ENCODE measurements at places on chromosomes 5 and 9.

- no peak for DNase-seq
These were observed 10.4 kb upstream of the ORM1 start for GRCh38 chr9:114312513-114312875.

- DNase-seq = no peak
These were observed 66.2 kb downstream of the PDE6A start for GRCh38 chr5:149878371-149878770.

DNA sequence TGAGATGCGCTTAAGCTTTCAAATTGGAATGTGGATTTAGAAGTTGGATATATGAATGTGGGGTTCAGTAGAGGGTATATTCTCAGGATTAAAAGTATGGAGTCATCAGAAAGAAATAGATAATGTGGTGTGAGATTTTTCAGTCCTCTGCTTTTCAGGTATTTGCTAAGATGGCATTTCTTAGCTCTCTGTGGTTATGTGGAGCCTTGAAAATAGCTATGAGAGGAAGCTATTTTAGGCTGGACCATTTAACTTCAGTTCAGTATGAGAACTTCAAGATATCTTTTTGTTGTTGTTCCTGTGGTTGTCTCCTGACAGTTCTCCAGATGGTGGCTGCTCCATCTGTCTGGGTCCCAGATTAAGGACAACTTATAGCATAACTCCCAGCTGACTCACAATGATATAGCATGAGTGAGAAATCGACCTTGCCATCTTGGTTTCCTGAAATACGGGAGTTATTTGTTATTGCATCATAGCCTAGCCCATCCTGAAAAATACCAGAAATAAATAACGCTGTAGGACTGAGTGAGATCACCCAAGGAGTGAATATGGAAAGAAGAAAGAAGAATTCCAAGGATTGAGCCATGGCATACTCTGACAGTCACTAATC is 461.5 kb downstream of the ANXA1 start:
- DNase-seq = no peak

DNA sequence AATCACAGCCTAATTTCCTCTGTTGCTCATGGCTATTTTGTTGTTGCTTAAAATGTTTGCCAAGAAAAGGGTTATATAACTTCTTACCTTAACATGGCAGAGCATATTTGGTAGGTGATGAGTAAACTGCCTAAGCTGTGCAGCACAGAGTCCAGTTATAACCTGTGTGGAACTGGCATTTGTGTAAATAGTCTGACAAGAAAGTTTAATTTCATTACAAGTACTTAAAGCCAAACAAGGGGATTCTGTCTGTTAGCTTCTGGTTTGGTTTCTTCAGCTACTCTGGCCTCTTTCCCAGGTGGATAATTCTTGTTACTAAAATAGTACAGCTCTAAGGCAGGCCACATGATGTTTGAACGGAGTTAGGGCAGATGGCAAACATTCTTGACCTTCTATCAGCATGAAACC is 72.2 kb downstream of the PTCD2 start:
- DNase-seq = peak; percentile 18

GRCh38 chr9:114592356-114592755 is 4.8 kb downstream of the ATP6V1G1 start:
- DNase-seq = no peak

GRCh38 chr5:35230038-35230611 is at the start of gene PRLR:
Gene PRLR (minus strand): TSS chr5:35230487. CDS start chr5:35089620, 140,867 bp downstream.
- DNase-seq = no peak

DNA sequence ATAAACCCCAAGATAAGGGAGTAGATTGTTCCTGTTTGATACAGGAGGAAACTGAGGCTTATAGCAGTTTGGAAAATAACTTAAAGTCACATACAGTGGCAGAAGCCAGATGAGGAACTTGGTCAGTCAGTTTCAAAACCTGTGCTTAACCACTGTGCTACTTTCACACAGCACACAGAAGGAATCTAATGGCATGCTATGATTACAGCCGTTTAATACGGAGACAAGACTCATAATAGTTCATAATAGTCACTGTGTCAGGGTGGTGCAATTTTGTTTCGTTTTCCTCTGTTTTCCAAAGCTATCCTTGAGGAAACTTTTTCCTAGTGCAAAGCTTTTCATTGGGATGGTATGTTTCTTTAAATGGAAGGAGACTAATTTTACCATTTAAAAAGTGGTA is 112.3 kb downstream of the GCNT1 start:
- DNase-seq = no peak

- DNase-seq = peak; percentile 47
These were observed 48.0 kb downstream of the IPO11 start for GRCh38 chr5:62460578-62460983.

- no peak for DNase-seq
These were observed 148.5 kb upstream of the MRPS30 start for GRCh38 chr5:44660251-44660650.

- no peak for DNase-seq
These were observed 52.4 kb downstream of the AHRR start for GRCh38 chr5:373710-374602.

GRCh38 chr9:4620881-4621555 is 41.1 kb upstream of the PLPP6 start:
- DNase-seq = no peak

DNA sequence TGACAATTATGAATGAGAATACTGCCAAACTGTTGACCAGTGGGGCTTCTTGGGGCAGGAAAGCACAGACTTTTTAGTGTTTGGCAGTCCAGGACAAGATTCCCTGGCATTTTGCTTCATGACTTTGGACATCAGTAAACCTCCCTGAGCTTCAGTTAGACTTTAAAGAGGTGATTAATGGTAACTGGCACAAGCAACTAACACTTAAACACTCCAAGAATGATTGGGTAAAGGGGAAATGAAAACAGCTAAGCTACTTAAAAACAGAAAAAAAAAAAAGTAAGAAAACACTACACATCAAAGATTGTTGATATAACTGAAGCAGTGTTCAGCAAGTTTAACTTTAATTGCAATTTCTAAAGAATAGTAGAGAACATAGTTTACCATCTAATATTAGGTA is 13.4 kb downstream of the PAIP1 start:
- no peak for DNase-seq

DNA sequence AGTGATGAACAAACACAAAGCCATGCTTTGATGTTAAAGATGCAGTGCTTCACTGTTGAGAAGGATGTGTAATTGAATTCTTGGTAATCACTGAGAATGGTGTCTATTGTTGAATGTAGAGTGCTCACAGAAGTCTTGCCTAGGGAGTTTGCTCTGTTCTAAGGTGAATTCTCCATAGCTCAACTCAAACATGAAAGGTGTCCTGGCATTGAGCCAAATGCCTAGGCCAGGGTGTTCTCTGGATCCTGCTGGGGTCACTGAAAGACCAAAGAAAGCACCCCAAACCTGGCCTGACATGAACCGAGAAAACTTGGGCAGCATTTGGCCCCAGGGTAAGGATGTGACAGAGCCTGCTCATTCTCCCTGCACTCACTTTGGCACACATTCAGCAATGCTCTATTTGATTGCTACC is 217.3 kb downstream of the ARL15 start:
- DNase-seq = peak; percentile 25

GRCh38 chr5:109947667-109948066 is 257.9 kb downstream of the MAN2A1 start:
- no peak for DNase-seq

DNA sequence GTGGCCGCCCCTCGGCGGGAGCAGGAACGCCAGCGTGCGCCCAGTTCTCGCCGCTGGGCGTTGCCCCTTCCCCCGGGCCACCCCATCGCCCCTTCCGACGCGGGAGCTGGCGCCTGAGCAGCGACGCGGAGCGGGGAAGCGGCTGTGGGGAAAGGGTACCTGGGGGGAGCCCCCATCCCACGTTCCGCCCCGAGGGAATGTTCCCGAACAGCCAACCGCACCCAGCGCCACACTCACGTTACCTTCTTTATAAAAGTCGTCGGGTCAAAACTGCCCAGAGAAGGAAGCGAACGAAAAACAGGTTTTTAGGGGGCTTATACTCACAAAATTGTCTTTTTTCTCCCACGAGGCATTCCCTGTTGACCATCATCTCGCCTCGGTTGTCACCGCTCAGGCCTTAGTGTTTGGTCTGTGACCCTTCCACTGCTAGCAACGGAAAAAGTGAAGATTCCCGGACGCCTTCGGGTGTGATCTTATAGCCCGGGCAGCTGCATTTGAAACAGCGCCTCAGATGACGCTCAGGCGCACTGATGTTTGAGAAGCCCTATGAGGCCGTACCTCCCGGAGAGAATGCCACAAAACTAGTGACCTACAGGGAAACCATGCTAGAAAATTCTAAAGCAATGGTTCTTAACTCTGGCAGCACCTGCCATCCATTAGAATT is 475 bp upstream of the GOLM1 start:
- DNase-seq = no peak

DNA sequence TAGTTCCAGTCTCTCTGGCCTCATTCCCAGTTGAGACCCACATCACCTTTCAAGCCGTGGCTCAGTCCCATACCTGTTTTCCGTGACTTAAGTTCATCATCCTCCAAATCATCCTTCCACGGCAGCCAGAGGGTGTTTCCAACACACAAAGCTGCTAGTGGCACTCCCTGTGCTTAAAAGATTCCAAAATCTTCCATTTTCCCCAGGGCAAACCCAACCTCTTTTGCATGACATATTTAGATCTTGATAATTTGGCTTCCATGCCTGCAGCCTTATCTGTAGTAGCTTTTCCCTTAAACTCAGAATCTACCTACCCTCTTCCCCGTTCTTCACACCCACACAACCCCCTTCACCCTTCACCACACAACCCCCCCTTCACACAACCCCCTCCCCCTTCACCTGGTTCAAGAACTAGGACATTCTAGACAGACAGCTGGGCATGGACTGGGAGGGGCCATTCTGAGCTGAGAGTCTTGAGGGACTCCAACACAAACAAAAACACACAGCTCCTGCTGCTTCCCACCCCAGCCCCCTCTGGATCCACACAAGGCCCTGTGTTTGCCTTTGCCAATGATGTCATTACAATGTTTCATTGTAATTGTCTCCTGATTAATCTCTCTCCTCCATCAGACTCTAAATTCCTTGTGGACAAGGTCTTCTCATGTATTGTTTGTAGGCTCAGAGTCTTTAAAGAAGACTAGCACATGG is 268.2 kb downstream of the SH3GL2 start:
- DNase-seq = no peak

DNA sequence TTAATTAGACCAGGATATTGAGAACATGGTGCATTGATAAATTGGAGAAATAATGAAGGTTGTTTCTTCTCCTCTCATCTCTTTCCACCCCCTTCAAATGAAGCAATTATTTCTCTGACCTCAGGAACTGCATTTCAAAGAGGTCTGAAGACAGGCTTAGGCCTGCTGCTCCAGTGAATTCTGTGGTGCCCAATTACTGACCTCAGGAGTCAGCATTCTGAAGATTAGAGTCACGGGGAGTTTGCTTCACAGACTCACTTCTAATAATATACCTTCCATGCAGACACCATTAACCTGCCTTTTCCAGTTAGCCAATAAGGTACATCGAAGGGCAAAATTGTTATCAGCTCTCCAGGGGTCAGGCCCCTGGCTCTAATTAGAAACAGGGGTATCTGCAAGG is 270.9 kb downstream of the GAS1 start:
- DNase-seq = no peak

DNA sequence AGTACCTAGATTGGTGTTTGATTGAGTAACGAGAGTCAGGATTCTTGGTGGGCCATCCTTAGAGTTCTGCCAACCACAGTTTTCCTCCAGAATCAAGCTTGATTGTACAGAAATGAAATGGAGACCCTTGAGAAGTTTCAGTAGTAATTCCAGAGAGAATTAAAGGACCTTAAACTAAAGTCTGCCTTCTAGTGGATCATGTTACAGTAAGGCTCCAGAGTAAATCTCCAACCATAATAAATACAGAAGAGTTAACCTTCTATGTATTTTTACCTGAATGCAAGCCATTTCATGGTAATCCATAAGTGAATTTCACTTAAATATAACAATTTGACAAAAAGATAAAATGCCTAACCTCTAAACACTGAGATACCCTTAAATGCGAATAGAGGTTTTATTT is 53.0 kb upstream of the CNTLN start:
- DNase-seq = no peak

- DNase-seq = no peak
These were observed 34.5 kb upstream of the MED10 start for GRCh38 chr5:6412811-6413210.

DNA sequence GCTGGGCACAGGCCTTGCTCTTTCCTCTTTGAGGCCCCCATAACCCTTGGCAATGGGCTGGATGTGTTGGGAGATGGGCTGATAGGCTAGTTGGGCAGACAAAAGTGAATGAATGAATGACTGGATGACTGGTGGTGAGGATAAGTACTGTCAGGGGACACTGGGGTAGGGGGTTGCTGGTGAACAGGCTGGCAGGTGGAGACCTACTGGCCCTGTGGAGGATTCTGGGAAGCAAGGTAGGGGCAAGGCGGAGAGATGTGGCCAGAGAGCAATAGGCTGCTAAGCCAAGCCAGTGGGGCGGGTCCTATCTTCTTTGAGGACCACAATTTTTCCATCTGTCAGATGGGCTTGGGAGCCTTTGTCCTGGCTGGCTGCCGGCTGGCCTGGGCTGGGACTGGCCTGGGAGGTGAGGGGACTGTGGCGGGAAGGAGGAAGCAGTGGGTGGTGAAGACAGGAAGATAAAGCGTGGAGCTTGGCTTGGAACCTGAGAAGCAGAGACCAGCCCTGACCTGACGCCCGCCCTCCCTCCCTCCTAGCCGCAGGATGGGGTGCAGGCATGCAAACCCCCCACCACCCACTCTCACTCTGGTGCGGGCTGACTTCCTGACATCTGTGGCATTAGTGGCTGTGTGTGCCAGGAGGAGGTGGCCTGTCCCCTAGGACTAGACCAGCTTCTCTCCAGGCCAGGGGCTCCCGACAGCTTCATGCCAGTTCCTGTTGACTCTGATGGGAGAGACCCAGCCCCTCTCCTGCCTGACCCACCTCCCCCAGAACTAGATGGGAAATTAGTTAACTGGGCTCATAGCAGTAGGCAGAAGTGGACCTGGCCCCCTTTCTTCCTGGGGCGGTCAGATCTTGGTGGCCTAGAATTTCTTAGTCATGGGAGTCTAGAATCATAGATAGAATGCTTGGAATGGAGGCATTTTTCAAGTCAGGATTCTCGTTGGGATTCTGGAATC is 9.5 kb downstream of the CXXC5 start:
- DNase-seq = no peak

DNA sequence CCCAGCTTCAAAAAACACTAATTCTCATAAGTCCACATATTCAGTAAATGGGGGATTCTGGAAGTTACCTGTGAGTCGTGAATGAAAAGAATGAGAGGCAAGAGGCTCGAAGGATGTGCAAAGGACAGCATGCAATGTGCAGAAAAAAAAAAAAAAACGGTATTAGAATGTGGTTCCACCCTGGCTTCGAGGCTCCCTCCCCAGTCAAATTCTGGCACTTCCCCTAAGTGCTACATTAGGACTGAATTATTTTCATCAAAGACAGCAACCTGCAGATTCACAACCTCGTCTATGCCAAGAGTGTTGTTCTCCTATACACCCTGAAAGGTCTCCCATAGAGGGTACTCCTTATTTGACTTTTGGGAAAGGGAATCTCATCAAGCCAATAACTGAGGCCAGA is 16.5 kb downstream of the CAPSL start:
- DNase-seq = no peak

Data from NCI-H2029 treated with DMSO at 0.1 percent for 48 hours (cell line).